KG1 (cell line): ENCODE measurements at places on chromosomes 2 and 18.
A peak's percentile ranks its signal among the peaks of the same experiment; 100 is the strongest.

DNA sequence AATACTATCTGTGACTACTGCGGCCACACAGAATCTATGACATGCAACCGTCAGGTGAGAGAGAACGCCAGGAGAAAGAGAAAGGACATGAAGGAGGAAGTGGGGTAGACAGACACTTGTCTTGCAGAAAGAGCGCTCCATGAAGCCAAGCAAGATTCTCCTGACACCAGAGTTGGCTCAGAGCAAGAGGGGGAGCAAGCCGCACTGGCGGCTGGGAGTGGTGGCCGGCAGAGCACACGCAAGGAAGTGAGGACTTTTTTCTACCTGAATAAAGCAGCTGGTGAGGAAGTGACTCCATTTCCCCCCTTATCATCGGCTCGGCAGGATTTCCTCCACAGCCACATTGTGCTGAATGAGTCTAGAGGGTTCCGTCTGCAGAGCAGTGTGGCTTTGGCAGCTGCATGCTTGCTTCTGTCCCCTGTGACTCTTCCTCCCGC, 181.6 kb downstream of the BCL2 start:
- peak; percentile 78 for DNase-seq

DNA sequence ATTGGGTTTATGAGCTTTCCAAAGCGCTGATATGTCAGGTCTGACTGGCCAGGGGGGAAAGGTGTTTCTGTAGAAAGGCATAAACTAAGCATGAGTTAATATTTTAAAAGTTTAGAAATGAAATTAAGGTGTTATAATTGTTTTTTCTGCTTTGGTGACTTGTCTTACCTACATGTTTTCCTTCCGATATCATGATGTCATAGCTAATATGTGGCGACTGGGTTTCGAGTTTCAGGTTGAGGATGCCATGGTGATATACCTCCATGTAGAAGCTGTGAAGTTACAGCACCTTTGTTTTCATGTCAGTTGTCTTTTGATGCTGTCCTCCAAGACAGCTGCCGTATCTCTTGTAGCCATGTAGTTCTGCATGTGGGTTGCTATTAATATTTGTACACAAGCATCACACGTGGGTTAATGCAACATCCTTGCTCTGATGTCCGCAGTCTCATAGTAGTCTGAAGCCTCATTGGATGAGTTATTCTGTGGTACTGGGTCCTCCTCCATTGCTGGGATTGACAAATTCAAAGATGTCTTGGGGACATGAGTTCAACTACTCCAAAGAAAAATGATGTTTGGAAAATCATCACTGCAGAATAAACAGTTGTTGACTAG, 230.6 kb downstream of the PRKCE start:
- DNase-seq = no peak

- DNase-seq = no peak
Measured at GRCh38 chr2:176085861-176086771, 2.4 kb upstream of the EVX2 start.

DNA sequence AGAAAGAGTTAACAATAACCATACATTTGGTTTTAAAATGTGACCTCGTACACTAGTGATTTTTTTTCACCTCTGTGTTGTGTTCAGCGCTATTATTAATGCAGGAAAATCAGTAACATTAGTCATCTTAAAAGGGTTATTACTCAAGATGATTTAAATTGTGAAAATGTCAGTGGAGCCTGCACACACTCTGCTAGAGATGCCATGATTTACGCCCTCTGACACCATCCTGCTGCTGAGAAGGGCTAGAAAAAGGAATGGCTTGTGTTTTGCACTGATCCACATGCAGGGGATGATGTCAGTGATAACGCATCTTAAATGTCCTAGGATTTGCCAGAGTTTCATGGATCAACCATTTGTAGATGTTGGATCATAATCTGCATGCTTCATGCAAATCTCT, 121.3 kb upstream of the BOD1L2 start:
- no peak for DNase-seq

GRCh38 chr18:46281185-46282176, 177.3 kb downstream of the HAUS1 start:
- peak; percentile 14 for DNase-seq

DNA sequence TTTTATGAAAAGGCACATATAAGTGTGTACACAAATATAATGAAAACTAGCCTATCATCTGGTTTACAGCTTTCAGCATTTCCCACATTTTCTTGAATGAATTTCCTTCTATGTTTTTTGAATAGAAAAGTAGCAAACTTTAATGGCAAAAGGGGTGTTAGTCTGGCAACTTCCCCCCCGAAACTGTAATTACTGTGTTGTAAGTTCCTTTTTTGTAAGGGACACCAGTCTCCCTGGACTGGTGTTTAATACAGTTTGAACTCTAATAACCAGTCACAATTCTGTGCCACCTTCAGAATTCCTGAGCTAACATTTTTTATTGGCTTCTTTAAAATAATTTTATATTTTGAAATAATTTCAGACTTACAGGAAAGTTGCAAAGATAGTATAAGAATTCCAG, 94.2 kb downstream of the ACSL3 start:
- no peak for DNase-seq

GRCh38 chr2:55282110-55282917, 13.3 kb upstream of the MTIF2 start:
- peak; percentile 81 for DNase-seq

GRCh38 chr2:45173513-45173912, 164.3 kb upstream of the SIX2 start:
- DNase-seq = no peak

GRCh38 chr2:117963446-117963845, 50.4 kb downstream of the CCDC93 start:
- DNase-seq = no peak

DNA sequence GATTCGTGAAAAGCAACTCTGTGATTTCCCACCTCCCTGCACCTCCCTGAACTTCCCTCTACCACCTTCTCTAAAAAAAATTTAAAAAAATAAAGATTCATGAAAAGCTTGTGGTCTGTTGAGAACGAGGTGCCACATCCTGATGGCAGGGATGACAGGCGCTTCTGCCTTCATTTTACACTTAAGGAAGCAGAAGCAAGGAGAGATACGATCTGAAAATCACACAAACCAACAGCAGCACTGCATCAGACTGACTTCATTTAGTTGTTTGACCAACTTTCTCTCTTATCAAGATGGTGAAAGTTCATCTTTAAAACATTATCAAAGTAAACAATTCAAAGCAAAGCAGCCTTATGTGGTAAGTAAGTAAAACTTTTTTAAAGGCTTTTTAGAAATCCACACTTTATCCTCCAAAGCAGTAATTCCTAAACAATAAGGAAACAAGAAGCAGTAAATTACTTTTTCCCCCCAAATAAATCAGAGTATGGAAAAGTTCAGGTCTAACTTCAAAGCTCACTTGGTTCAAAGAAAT, 15.5 kb downstream of the WDFY1 start:
- no peak for DNase-seq

DNA sequence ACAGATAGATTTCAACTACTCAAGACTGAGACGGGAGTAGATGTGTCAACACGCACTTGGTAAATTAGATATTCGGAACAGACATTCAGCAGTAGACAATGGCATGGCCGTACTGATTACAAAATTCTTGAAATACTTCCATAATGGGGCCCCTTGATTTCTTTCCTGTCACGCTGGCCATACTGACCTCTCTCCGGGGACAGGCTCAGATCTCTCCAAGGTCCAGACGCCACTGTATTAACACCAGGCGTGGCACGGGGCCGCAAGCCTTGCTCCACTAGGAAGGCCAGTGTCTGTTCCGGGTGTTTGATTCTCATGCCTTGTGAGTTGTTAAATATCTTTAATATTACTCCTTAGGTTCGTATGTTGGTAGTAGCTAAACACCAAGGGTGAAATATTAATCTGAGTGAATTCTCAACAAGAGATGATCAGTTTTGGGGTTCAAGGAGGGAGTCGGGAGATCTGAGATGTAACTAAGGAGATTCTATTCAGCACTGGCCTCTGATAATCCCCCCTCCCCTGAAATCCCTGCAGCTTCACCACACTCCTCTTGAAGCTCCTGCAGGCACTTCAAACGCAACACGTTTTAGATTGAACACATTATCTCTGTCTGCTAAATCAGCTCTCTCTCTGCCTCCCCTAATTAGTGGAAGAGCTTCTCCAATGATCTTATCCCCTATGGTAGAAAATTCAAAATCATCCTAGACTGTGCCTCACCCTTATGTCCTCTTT, 2.2 kb upstream of the EHD3 start:
- no peak for DNase-seq

DNA sequence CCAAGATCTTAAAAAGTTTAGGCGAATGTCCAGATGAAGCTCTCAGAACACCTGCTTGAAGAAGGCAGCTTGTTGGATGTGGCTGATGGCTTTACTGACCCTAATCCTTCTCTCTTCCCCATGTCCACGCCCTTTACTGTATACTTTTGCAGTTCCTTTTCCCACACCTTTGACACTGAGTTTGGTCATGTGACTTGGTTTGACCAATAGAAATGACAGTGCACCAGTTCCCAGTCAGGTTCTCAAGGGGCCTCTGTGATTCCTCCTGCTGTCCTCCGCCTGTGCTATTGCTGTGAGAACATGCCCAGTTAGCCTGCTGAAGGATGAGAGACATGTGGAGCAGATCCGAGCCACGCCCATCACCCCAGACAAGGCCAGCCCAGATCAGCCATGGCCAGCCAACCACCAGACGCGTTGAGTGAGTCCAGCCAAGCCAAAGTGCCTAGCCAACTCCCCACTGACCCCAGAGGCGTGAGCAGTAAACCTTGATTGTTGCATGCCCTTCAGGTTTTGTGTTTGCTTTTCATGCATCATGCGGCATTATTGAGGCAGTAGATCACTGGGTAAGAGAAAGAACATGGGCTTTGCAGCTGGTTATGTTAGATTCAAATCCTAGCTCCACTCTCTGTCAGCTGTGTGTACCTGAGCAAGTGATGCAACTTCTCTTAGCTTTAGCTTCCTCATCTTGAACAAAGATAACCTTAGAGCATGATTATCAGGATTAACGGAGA, 258.0 kb upstream of the SIX2 start:
- DNase-seq = no peak

- no peak for DNase-seq
Measured at GRCh38 chr18:66655407-66655806, 51.5 kb upstream of the CDH19 start.

- DNase-seq = no peak
Measured at GRCh38 chr2:8677646-8678592, 3.9 kb upstream of the ID2 start.

GRCh38 chr2:236720974-236721540, 151.4 kb downstream of the ACKR3 start:
- DNase-seq = no peak

DNA sequence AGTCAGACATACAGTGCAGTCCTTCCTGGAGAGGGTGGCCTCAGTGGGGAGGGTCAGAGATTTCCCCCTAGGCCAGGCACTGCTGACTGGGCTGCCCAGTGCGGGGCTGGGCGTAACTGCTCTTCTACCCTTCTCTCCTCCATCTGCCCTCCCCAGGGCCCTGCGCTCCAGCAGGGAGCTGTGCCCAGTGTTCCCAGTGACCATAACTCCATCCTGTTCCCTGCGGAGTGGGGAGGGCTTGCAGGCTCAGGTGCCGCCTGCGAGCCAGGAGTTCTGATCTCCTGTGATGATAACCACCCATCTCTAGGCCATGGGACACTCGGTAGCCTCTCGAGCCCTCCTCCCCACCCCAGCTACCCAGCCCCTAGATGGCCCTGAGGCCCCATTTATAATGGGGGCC, 107.6 kb downstream of the SMAD7 start:
- no peak for DNase-seq

GRCh38 chr2:85441864-85442263, 23.4 kb downstream of the SH2D6 start:
- DNase-seq = no peak

- DNase-seq = no peak
Measured at GRCh38 chr2:15082105-15083058, 449.9 kb downstream of the LRATD1 start.

- DNase-seq = no peak
Measured at GRCh38 chr2:205555566-205556230, 126.6 kb upstream of the NRP2 start.
